ENCODE measurements at places on chromosomes 12 and 14.

GRCh38 chr12:14399871-14400270 is 34.4 kb downstream of the ATF7IP start:
- DNase-seq = no peak

DNA sequence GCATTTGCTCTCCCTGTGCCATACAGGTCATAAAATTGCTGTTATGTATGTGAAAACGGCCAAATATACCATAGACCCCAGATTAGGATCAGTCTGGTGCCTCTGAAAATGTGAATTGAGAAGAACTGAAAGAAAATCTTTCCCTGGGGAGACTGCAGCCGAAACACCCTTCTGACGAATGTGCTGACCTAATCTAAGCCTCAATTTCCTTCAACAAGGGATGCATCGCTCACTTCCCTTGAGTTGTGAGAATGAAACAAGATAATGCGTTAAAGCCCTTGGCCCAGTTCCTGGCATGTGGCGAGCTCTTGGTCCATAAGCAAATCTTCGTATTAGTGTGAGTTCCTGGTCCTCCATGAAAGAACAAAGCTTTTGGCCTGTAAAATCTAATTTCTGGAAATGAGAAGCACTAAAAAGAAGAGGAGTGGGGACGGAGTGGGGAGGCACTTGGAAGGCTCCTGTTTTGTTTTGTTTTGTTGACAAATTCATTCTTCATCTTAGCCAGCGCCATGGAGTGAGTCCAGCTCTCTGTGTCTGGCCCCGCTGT is 49.5 kb upstream of the RTRAF start:
- no peak for DNase-seq

DNA sequence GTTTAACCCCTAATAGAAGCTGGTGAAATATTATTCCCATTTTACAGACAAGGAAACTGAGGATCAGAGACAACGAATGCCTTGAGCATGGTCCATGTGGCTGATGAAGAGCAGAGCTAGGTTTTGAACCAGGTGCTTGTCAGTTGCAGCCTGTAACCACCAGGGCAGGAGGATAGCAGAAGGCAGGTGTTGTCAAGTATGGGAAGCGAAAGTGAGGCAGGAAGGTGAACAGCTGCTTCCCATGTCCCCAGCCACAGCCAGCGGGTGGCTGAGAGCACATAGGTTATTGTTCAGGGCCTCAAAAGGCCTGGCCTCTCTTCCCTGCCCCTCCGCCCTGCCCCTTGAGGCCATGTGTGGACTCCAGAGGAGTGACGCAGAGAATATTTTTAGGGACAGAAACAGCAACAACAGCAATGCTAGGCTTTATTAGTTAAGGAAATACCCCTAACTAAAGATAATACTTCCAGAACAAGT is 39.6 kb downstream of the IQSEC3 start:
- peak; percentile 61 for DNase-seq

DNA sequence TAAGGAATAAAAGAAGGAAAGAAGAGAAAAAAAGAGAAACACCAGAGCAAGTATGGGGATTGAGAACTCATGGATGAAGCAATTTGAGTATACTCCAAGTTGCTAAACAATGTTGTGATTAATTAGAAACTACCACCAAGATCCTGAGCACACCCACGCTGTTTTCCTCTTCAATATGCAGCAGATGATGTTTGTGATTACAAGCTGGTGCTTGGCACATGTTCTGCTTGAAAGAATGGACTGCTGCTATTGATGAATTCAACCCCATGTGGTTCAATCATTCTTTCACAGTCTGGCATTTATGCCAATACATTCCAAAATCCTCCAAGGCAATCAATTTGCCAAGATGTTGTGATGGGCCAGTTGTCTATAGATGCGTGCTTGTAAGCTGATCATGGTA is 146.8 kb downstream of the SLC2A13 start:
- DNase-seq = no peak

DNA sequence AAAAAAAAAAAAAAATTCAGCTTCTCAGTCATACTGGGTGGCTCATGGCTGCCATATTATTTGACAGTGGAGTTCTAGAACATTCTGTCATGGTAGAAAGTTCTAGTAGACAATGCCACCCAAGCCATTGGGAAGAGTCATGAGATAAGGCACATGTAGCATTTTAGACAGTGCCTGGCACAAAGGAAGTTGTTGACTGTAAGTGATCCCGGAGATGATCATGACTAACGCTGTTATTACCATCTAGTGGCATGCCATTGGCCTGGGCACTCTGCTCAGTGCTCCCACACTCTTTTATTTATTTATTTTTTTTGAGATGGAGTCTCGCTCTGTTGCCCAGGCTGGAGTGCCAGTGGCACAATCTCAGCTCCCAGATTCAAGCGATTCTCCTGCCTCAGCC is 80.4 kb downstream of the FOXN4 start:
- DNase-seq = no peak

DNA sequence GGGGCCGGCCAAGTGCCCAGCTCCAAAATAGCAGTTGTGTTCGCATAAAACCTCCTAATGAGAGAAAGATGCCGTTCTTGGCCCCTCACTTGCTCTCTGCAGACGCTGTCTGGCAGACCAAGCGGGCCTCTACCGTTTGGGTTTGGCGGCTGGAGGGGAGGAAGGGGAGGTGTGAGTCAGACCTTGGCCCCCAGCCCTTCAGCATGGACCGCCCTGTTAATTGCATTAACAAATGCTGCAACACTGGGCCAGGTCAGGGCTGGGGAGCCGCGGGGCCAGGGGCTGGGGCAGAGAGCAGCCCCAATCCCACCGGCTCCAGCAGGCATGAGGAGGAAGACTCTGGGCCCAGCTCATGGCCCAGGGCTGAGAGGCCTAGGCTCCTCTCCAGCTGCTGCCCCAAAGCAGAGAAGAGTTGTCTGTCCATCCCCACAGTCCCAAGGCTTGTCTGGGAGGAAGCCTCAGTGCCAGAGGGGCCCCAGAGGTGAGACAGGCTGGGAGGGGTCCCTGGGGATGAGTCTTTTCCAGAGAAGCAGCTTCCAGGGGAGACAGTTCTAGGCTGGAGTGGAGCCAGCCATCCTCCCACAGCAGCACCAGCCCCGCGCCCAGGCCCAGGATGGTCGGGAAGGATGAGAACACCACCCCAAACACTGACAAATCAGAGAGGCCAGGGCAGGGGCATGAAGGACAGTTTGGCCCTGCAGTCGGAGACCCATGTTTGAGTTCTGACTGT is 16.9 kb downstream of the LTBP2 start:
- no peak for DNase-seq

- no peak for DNase-seq
These were observed at the start of gene CMKLR1 for GRCh38 chr12:108338915-108339657. Gene CMKLR1 (minus strand): TSS chr12:108339311. CDS start chr12:108293591, 45,720 bp downstream.

- no peak for DNase-seq
These were observed 1202.3 kb downstream of the GALC start for GRCh38 chr14:86790408-86791364.

DNA sequence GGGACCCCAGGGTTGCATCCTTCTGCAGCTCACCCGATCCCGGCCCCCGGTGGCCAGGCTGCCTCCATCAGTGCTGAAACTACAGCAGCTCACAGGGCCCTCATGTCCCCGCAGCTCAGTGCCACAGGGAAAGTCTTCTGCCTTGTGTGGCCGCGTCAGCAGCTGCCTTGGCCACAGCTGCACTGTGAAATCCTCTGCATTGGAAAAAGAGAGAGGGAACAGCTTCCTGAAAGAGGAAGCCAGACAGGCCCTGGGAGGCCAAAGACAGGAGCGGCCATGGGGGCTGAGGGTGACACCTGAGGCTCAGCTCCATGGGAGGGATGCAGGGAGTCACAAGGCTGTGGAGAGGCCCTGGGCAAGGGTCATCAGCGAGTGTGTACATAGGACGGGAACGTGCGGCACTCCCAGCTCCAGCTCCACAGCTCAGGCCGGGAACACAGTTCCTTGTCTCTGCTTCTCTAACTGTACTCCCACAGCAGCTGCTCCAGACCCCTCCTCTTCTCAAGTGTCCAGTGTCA is 32.7 kb downstream of the PARP2 start:
- no peak for DNase-seq

DNA sequence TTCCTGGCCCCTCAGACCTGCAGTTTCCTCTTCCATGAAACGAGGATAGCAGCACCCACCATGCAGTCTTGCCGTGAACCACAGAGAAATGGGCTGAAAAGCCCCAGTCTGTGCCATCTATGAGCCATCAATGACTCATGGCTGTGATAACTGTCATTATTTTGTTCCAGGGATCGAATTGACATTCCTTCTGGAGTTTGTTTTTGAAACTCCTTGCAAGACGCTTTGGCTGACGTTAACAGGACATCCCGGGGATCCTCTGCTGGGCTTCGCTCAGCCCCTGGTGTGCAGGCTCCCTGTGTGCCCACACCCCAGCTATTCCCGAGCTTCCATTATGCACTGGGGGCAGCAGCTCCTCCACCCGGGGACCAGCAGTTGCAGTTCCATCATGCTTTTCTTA is 33.8 kb downstream of the MMAB start:
- no peak for DNase-seq

- no peak for DNase-seq
These were observed 9.5 kb downstream of the SLC38A2 start for GRCh38 chr12:46362895-46363581.

DNA sequence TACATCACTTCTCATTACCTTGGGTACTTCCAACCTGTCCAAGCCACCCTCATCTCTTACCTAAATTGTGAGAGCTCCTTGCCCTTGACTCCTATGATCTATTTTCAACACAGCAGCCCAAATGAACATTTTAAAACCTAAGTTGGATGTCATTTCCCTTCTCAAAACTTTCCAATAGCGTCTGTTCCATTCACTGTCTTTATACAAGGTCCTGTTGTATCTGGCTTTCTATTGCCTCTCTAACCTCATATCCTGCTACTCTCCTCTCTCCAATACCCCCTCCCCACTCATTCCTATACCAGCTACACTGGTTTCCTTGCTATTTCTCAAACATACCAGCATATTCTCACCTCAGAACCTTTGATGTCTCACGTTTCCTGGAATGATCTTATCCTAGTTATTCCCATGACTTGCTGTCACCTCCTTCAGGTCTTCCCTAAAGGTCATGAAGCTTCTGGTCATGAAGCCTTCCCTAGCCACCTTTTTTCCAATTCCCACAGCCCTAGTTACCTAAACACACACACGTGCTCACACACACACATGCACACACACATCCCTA is 4.1 kb upstream of the KANSL2 start:
- DNase-seq = no peak

- DNase-seq = no peak
These were observed 95.5 kb downstream of the ARF6 start for GRCh38 chr14:49988080-49988990.

DNA sequence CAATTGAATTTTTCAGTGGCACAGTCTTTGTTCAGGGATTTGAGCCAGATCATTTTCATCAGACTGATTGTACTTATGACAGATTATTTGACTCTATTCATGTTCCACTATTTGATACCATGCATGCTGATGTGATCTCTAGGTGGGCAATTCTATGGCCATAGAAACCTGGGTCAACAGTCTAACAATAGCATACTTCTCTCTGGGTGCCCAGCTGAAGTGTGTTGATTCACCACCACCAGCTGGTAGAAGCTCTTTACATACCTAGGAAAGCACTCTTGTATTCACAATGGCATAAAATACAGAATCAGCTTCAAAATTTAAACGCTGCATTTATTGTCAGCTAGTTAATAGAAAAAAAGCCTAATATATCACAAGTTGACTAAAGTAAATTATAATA is 90.2 kb upstream of the TMTC2 start:
- no peak for DNase-seq

- no peak for DNase-seq
These were observed 119.7 kb downstream of the CAPZA3 start for GRCh38 chr12:18857656-18858055.

DNA sequence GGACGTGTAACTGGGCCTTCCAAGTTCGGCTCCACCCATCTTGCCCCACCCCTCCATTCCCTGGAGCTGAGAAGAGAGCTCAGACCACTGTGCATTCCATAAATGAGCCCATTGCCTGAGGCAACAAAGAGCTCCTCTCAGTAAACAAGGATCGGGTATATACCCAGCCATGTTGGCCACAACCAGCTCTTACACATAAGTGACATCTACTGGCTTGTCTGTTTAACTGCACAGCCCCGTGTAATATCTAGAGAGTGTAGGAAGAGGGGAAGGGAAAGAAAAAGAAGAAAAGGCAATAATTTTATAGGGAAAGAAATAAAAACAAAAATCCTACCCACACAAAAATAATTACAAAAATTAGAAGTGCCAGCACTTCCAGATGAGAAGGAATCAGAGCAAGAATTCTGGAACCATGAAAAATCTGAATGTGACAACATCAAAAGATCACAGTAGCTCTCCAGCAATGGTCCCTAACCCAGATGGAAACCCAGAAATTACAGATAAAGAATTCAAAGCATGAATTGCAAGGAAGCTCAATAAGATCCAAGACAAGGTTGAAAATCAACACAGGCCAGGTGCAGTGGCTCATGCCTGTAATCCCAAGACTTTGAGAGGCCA is 308.1 kb downstream of the RPAP3 start:
- no peak for DNase-seq

DNA sequence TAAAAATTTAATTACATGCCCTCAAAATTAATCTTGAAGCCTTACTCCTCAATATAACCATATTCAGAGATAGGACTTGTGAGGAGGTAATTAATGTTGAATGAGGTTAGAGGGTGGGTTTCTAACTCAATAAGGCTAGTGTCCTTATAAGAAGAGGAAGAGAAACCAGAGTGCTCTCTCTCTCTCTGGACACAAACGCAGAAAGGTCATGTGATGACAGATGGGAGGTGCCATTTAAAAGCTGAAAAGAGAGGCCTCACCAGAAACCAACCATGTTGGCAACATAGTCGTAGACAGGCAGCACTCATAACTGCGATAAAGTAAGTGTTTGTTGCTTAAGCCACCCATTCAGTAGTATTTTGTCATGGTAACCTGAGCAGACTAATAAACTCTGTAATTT is 378.5 kb upstream of the LMO3 start:
- DNase-seq = no peak

DNA sequence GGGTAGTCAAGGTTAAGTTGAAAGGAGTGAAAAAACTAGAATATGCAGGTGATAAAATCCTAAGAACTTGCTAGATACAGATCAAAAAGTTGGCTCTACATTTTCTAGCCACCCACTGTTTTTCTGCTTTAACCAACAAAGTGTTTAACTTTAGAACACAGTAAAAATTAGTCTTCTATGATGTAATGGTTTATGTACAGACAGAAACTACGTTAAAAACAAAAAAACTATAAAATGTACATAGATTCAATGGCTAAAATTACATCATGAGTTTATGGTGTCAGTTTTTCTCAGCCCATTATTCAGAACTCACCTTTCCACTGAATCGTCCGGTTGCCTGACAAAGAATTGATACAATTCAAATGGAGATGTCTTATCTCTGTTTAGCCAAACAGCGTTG is 2.1 kb downstream of the YARS2 start:
- no peak for DNase-seq

DNA sequence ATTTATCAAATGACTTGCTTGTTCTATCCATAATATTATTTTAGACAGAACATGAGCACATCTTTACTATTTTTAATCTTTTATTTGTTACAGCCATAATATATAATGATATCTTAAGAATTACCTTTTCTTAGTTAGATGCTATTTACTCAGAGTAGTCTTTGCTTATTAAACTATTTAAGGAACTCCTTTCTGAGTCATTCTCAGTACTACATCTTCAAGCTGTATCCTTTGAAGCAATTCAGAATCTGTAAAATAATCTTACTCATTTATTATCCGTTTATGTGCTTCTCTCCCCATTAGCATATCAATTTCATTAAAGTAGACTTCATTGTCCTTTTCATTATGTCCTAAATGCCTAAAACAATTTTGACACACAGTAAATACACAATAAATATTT is 240.4 kb upstream of the FAR2 start:
- DNase-seq = no peak

- DNase-seq = no peak
These were observed 160.6 kb downstream of the CAPZA3 start for GRCh38 chr12:18898470-18898869.

GRCh38 chr14:67851785-67852410 is 32.3 kb downstream of the RAD51B start:
- DNase-seq = no peak

Measured in iPS DF 19.7 (cell line).